SJSA1 (cell line): ENCODE measurements at places on chromosomes 11 and 22. TPM values are rescaled to one million over a fixed set of nuclear protein-coding genes. Genes with fewer than 3 reads are reported as not detected.

Gene GAS2
- total RNA-seq: 1.8 and 2.0 TPM in 2 replicates

Gene MS4A3
- total RNA-seq: not detected in 2 replicates

Gene APLNR
- not detected in 2 replicates for total RNA-seq

Gene GAB4
- total RNA-seq: not detected in 2 replicates

Gene ARRB1
- 3.6 TPM in 1 of 2 replicates, not detected in the other for total RNA-seq

Gene CCDC157
- 1.9 and 4.5 TPM in 2 replicates for total RNA-seq

Gene CAPN5
- 8.7 and 10.4 TPM in 2 replicates for total RNA-seq

Gene OR51I1
- total RNA-seq: not detected in 2 replicates

DNA sequence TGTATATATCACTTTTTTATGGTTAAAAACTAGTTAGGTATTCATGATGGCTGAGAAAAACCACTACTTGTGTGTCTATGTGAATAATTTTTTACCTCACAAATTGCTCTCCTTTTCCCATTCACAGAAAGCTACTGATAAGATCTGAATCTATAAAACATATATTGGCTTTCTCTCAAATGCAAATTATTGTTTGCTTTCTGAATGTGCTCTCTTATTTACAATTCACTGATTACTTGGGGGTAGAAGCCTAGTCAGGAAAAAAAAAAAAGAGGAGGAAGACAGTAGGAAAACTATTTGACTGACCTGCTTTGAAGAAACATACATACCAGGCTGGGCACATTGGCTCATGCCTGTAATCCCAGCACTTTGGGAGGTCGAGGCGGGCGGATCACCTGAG lies 20.5 kb downstream of the PGM2L1 start:
- no peaks in the 10 kb centered on the region for H3K27me3 ChIP-seq
- H3K4me1 ChIP-seq: no peaks in the 10 kb centered on the region
- DNase-seq: no peak

- no peak for DNase-seq
- no peak overlapping the region for H3K4me3 ChIP-seq
- no peak overlapping the region for H3K27ac ChIP-seq
- H3K36me3 ChIP-seq: no peaks in the 10 kb centered on the region
- no peaks in the 10 kb centered on the region for H3K4me1 ChIP-seq
Observed at GRCh38 chr11:90250970-90251369, 28.1 kb upstream of the CHORDC1 start.

- no peak overlapping the region for H3K4me3 ChIP-seq
- H3K27me3 ChIP-seq: no peaks in the 10 kb centered on the region
- no peaks in the 10 kb centered on the region for H3K36me3 ChIP-seq
- DNase-seq: no peak
Observed at GRCh38 chr22:30782613-30783012, 87.9 kb downstream of the OSBP2 start.

- no peaks in the 10 kb centered on the region for H3K27me3 ChIP-seq
- H3K36me3 ChIP-seq: no peaks in the 10 kb centered on the region
- peaks cover 4% of the 10 kb centered on the region for H3K4me1 ChIP-seq
- no peak overlapping the region for H3K27ac ChIP-seq
Observed at GRCh38 chr22:46372686-46373085, 37.2 kb downstream of the TRMU start.

GRCh38 chr11:29452146-29452545 lies 564.7 kb downstream of the KCNA4 start:
- H3K4me3 ChIP-seq: no peak overlapping the region
- no peak overlapping the region for H3K27ac ChIP-seq
- no peaks in the 10 kb centered on the region for H3K27me3 ChIP-seq
- H3K36me3 ChIP-seq: no peaks in the 10 kb centered on the region

GRCh38 chr11:128645968-128646367 lies 47.9 kb upstream of the FLI1 start:
- H3K4me3 ChIP-seq: no peak overlapping the region
- DNase-seq: no peak

DNA sequence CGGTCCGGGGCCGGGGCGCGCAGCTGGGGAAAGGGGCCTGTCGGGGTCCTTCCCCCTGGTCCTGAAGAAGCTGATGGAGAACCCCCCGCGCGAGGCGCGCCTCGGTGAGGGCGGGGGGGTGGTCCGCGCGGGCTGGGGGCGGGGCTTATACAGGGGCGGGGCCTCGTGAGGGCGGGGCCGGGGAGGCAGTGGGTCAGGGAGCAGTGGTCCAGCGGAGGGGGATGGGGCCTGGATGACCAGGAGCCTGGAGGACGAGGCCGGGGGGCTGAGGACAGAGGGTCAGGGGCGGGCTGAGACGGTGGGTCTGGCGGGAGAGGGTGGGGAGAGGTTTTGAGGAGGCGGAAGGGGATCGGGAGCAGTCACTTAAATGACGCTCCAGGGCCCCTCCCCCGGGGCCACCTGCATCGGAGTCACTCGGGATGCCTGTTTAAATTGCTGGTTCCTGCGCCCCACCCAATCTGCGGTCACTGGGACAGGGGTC lies 396 bp downstream of the TEF start:
- H3K36me3 ChIP-seq: peaks cover 10% of the 10 kb centered on the region
- H3K4me3 ChIP-seq: peak overlapping the region; percentile 51
- no peaks in the 10 kb centered on the region for H3K27me3 ChIP-seq

DNA sequence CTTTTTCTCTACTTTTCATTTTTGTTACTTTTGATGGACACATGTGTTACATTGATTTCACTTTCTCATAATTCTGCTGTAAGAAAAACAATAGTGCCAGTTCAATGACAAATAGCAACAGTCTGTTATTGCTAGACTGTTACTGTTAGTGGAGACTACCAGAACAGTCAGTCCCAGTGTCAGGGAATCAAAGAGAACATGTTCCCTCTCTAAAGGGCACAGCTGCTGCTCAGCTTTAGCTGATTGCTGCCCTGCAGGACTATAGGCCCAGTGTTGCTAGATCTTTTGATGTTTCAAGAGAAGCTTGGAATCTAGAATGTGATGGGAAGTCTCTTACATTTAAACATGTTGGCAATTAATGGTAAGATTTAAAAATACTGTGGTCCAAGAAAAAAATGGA lies 3.4 kb downstream of the BIRC3 start:
- DNase-seq: no peak
- H3K36me3 ChIP-seq: no peaks in the 10 kb centered on the region
- no peak overlapping the region for H3K27ac ChIP-seq
- no peak overlapping the region for H3K4me3 ChIP-seq
- H3K4me1 ChIP-seq: peaks cover 6% of the 10 kb centered on the region; the same call in 1 of the 2 replicates
- H3K27me3 ChIP-seq: no peaks in the 10 kb centered on the region

DNA sequence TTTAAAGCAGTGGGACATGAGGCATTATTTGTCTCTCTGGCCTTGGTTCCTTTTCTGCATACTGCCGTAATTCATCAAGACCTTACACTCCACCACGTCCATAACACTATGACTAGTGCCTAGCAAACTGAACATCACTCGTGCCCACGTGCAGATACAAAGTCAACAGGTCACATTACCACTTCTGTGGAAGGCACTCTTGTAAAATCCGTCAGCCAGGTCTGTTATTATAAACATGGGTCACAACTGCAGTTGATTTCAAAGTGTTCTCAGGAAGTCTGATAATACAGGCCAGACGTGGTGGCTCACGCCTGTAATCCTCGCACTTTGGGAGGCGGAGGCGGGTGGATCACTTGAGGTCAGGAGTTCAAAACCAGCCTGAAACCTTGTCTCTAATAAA lies 14.1 kb downstream of the VSIG10L2 start:
- no peaks in the 10 kb centered on the region for H3K4me1 ChIP-seq
- DNase-seq: no peak
- H3K36me3 ChIP-seq: no peaks in the 10 kb centered on the region
- H3K27ac ChIP-seq: no peak overlapping the region
- no peak overlapping the region for H3K4me3 ChIP-seq

- peaks cover 30% of the 10 kb centered on the region for H3K27me3 ChIP-seq
- H3K36me3 ChIP-seq: no peaks in the 10 kb centered on the region
- H3K4me3 ChIP-seq: no peak overlapping the region
- H3K27ac ChIP-seq: no peak overlapping the region
- no peak for DNase-seq
- H3K4me1 ChIP-seq: no peaks in the 10 kb centered on the region
Observed at GRCh38 chr11:129372609-129373488, 2.8 kb upstream of the BARX2 start.

- DNase-seq: no peak
- no peak overlapping the region for H3K4me3 ChIP-seq
- peaks cover 17% of the 10 kb centered on the region for H3K36me3 ChIP-seq
- peaks cover 9% of the 10 kb centered on the region for H3K4me1 ChIP-seq
Observed at GRCh38 chr11:67998150-67999045, 5.5 kb downstream of the UNC93B1 start.

- no peak overlapping the region for H3K27ac ChIP-seq
- H3K36me3 ChIP-seq: no peaks in the 10 kb centered on the region
- H3K4me1 ChIP-seq: peaks cover 20% of the 10 kb centered on the region
- no peak for DNase-seq
- H3K4me3 ChIP-seq: no peak overlapping the region
Observed at GRCh38 chr11:33618351-33618710, 82.3 kb downstream of the C11orf91 start.

DNA sequence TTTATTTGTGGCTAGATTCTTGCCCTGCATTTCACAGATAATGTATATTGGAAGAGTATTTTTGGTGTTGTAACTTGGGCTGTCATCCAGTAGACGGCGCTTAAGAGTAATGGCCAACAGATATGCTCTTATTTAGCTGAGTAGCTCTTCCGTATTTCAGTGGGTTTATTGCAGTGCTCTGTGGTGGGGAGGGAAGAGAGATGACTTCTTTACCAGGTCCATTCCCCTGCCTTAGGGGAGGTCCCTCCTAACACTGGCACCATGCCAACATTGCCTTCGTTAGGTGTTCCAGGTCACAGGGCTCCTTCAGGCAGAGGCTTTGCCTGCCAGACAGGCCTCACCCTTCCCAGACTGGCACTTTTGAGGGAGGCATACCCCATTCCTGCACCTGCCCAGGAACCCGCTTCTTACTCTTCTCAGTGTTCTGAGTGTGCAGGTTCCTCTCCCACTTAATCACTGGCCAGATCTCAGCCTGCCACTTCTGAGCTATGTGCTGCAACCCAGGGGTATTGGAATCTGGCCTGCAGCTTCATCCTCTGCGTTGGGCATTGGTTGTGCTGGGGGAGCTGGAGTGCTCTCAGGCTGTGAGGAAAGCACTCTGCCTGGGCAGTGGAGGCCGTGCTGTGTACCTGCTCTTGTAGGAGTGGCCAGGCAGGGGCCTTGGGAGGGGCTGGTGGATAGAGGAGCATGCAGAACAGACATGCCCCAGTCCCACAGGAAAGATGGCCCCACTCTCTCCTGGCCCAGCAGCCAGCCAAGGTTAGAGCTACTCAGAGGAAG lies 29.4 kb upstream of the SLN start:
- H3K36me3 ChIP-seq: no peaks in the 10 kb centered on the region
- H3K4me3 ChIP-seq: no peak overlapping the region
- no peak overlapping the region for H3K27ac ChIP-seq
- no peaks in the 10 kb centered on the region for H3K4me1 ChIP-seq
- no peaks in the 10 kb centered on the region for H3K27me3 ChIP-seq

DNA sequence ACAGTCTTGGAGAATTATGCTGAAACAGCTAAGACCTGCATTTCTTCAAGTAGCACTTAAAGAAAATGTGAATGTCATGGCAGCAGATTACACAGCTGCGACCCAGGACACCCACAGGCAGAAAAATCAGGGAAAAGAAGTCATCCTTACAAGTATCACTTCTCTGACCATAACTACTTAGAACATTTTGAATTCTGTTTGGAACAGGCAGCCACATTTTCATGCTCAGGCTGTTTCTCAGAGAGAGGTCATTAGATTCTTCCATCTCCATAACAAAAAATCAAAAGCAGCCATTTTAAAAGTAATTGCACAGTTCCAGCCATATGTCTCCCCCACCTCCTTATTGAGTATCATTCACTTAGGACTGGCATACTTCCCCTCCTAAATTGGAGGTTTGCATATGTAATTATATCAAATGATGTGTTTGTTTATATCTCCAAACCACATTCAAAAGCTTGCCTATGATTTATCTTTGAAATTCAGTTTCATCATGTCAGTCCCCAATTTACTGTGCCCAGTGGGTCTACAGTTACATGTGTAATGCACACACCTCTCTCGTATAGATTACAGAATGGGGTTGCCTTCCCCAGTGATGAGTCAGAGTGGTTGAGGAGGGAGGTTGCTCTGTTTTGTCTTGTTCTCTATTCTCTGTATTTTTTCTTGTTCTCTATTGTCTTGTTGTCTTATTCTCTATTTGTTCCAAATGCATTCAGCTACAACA lies 276.5 kb upstream of the MTNR1B start:
- H3K27ac ChIP-seq: no peak overlapping the region
- no peaks in the 10 kb centered on the region for H3K36me3 ChIP-seq
- H3K4me1 ChIP-seq: no peaks in the 10 kb centered on the region
- H3K27me3 ChIP-seq: no peaks in the 10 kb centered on the region
- DNase-seq: no peak
- H3K4me3 ChIP-seq: no peak overlapping the region

DNA sequence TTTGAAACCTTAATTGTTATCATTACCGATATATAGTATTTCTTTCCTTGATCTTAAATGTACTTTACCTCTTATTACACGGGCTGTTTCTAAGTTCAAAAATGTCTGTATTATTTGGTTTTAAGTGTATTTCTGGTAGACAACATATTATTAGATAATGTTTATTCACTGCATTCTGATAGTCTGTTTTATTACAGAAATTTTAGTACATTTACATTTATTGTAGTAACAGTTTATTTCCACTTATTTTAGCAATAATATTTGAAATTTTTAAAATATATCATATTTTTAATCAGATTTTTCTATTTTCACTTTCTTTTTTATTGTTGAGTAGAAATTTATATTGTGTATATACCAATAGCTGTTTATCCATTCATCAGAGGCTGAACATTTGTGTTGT lies 1195.2 kb downstream of the TBC1D22A start:
- H3K4me3 ChIP-seq: no peak overlapping the region
- no peaks in the 10 kb centered on the region for H3K36me3 ChIP-seq
- no peaks in the 10 kb centered on the region for H3K4me1 ChIP-seq
- H3K27me3 ChIP-seq: no peaks in the 10 kb centered on the region; the same call in 1 of the 2 replicates
- DNase-seq: no peak

DNA sequence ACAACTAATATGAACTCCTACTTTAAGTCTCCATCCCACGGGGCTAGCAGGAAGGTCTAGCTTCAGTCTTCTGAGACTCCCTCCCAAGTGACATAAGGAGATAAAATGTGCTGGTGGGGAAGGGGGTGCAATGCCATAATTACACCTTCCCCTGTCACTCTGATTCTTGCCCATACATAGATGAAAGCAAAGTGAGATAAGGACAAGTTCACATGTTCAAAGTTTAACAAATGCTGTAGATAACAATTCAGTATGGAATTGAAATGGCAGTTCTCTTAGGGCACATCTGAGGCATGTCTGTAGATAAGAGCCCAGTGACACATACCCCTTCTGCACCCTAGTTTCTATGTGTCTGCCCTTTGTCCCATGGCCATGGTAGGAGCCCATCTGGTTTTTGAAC lies 38.2 kb upstream of the PANX1 start:
- no peak for DNase-seq
- no peaks in the 10 kb centered on the region for H3K4me1 ChIP-seq
- no peak overlapping the region for H3K4me3 ChIP-seq
- H3K27ac ChIP-seq: no peak overlapping the region
- no peaks in the 10 kb centered on the region for H3K27me3 ChIP-seq
- H3K36me3 ChIP-seq: no peaks in the 10 kb centered on the region
